Type B pancreatic cell (in vitro differentiated cells): ENCODE measurements at places on chromosomes 2 and 18. TPM values are rescaled to one million over a fixed set of nuclear protein-coding genes. Genes with fewer than 3 reads are reported as not detected.

- DNase-seq, result no peak
These were observed 209.3 kb downstream of the EIPR1 start for GRCh38 chr2:3168230-3168891.

DNA sequence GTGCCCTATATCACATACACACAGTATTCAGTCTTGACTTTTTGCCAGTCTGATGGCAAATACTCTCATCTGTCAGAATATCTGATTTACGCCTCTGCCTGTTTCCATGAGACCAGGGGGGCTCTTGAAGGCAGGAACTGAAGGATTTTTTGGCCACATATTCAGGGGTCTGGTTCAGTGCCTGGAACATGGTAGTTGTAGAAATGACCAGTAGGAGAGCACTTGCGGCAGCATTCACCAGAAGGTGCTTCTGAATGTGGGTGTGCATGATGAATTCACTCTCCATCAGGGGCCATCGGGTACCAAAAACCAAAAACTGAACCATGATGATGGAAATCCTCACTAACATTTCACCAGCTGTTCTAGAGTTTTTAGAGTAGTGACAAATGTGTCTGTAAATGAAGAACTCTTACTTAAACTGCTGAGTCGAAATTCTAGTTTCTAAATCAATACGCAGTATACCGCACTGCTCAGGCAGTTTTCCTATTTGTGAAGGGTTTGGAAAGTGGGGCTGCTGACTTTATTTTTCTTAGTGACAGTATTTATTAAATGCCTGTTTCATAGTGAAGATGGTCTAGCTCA lies 54.6 kb downstream of the MERTK start:
- no peak for DNase-seq

DNA sequence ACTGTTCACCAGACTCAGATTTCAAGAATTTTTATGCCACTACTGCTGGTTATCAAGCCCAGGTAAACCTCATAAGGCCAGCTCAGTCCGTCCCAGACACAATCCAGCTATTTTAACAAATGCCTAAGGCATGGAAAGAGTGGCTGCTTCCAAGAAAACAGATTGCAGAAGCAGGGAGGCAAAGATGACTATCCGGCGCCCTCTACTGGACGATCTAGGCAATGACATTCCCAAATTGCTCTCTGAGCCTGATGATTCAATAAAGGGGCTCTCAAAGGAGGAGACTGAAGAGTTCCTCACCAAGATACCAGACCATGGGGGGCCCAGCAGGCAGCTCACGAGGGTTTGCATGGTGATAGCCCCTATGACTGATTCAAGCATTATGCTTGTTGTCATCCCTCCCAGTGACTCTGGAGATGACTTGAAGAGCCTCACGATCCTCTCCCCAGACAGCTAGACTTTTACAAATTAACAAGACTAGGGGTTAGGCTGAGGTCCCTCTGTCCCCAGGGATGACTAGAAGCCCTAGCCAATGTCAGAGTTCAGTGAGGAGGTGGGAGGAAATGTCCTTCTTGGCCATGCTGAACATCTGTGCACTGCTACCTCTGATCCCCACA lies 25.0 kb downstream of the SERPINB8 start:
- no peak for DNase-seq

The SERPINB10 gene
- total RNA-seq, result not detected in 2 replicates

DNA sequence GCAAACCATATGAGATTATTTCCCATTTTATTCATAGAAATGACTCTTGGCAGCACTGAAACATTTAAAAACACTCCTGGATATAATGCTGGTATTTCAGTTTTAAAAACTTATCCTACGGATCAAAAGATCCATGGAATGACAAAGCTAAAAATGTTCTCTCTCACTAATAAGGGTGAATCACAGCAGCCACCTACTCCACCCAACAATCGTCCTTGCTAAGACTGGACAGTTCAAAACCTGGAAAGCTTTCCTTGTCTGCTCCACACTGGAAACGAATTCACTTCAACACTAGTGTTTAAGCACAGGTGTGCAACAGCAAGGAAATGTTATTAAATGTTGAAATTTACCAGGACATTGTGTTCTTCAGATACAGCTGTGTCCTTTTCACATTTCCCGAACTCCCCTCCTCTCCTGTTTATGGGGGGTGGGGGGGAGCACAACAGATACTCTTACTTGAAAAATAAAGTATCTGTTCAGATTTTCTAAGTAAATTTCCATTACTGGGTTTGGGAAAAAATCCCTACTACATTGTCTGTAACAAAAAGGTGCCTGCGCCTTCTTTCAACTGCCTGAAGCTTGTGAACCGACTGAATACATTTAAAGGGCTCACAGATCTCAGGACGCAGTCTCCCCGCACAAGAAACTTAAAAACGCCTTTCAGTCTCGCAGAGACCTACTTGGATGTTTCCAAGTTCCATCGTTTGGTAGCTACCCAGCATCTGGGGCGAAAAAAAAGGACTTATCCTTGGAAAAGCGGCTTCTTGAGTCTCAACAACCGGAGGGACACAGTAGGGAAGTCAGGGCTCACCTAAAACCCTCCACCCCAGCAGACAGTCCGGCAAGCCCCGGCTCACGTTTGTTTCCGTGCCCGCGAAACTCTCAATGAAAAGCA lies 1.3 kb downstream of the YWHAQ start:
- DNase-seq, result no peak

DNA sequence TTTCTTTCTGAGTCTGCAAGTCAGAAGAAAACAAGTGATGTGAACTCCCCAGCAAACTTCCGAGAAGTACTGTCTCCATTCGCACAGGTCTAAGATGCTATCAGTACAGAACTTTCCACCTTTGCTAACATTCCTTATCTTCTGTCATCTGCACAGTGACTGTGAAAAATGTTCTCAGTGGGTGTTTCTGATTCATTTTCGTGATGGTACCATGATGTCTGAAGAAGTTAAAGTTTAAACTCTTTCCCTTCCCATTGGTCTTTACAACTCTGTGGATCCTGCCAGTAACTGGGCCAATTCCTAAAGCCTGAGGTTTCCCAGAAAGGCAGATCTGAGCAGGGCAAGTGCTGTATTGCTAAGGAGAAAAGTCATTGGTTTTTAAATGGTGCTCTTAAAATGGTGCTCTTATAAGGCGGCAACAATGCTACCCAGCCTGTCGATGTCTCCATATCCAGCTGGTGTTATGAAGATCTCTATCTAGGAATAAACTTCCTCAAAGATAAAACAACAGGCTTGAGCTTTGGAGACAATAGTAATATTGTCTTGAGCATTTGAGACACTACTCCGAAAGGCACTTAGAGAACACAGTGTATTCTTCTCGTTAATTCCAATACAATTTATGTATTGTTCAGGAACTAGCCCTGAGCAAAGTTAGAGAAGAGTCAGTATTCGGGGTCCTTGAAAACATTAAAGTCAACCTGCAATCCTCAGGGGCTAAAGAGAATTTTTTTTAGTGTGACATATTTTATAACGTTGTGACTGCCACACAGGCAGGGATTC lies 232.3 kb downstream of the OSR1 start:
- no peak for DNase-seq

DNA sequence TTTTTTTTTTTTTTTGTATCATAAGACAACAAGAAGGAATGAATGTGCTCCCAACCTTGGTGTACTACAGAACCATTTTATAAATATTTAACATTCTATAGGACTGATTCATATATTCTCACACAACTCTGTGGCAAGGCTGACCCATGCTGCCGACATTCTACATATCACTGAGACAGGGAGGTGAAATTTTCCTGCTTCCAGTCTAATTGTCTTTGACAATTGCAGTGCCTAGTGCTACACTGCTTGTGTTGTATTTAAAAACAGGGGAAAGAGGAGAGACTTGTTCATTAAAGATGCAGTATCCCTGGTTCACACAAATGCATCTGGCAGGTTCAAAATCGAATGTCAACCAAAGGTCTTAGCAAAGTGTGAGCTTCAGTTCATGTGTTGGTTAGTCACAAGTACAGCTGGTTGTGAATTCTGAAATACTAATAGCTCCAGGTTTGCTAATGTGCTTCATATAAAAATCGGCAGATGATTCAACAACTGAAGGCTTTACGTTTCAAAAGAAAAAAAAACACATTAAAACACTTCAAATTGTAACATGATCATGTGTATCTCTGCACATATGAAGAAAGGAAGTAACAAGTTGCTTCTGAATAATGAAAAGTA lies 130.8 kb downstream of the FIGN start:
- DNase-seq, result no peak

DNA sequence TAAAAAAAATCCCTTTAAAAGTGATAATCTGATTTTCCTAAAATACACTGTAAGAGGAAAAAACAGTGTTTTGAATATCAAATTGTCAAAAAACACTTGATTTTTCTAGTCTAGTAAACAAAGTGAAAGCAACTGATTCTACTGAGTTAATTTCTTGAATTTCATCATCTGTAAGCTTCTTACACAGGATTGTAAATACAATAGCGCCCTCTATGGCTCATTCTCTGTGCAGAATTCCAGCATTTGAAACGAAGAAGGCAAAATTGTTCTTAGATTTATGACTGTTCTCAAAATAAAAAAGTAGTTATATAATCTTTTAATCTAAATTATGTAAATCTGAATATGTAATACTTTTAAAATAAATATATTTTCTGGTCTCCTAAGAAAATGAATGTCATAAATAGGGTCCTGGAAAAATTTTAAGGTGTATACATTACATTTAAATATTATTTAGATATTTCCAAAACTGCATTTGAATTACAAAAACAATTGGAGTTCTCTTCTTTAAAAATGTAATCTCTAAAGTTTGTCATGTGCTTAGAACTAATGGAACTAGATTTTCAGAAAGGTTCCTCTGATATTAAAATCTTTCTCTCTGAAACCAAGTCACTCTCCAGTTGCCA lies 176.9 kb upstream of the MC4R start:
- no peak for DNase-seq

The NDC80 gene
- 9.1 and 34.3 TPM in 2 replicates for total RNA-seq

DNA sequence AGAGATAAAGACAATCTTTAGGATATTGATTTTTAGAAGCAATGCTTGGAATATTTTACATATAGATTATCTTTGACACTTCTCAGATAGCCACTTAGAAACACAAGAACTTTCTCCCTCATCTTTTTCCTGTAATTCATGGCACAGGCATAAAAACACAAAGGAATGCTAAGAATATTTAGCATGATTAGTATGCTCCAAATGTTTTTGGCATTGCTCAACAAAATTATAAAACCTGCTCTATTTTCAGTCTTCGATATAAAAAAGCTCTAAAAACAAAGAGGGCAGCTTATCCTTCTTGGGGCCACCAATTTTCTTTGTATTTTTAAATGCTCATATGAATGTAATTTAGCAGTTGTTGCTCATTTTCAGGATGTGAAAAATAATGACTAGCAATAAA lies 90.8 kb downstream of the RAD51AP2 start:
- no peak for DNase-seq

DNA sequence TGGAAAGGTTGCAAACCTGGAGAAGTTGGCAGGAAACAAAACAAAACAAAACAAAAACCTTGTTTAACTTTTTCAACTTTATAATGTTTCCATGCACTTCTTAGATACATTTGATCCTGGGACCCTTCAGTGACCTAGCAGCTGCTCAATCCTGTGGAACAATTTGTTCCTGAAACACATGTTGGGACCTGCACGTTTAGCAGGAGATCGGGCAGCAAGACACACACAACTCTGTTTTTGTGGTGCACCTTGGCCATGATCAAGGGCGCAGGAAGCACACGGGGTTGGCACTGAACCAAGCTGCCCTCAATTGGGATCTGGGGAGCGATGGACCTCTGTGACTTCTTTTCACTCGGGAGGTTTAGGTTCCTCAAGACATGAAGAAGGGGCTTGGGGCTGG lies 268.7 kb downstream of the LOXHD1 start:
- no peak for DNase-seq

The DTNA gene
- total RNA-seq, result 8.6 and 23.6 TPM in 2 replicates

The SCYGR4 gene
- total RNA-seq, result not detected in 2 replicates

DNA sequence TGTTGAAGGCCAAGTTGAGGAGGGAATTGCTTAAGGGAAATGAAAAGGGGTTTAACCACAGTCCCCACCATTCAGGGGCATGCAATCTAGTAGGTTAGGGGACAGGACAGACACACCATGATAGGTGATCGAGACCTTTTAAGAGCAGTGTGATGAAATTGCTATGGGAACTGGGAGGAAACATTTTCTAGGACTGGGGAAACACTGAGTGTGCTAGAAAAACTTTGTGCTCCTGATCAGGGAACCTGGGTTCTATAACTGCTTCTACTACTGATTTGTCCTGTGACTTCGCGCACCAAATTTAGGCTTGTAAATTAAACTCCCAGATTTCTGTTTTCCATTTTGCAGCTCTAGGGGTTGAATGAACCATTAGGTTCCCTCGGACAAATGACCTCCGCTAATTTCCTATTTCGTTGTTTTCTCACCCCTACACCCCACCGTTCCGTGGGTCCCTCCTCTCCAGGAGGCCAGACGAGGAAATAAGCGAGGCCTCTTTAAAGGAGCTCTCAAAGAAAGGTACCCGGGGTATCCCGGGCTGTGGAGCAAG lies 371 bp upstream of the LCLAT1 start:
- DNase-seq, result no peak

DNA sequence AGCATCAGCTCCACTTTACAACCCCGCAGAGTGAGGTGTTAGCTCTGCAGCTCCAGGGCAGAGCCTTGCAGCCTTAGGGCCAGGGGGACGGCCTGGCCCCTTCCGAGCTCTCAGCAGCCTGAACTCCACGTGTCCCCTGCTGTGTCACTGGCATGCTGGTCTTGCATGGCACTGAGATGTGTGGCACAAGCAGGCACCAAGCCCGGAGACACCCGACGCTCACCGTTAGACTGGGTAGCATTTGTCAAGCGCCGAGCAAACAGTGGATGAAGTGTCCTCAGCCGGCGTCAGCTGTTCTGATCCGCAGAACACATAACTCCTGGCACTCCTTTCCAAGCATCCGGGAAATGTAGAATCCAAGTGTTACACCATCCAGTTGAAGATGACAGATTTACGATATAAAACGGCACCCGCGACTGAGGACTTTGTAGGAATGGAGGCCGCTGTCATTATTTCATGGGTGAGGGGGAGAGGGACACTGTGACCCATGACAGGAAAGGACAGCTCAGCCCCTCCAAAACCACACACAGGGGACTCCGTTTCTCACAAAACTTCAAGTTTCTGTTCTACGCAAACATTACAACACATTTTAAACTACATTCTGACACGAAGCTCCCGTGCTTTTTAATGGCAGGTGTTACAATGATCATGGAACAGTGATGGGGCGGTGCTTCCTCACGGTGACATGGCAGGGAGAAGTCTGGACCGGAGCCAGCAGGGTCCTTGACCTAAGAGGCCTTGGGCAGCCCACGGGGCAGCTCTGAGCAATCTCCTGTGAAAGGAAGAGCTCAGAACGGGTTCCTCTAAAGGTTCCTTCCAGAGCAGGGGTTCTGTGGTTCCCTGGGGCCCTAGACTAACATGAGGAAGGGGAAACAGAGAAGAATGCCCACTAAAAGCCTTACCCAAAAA lies 89.4 kb downstream of the HDAC4 start:
- DNase-seq, result peak; percentile 44

The ITGA4 gene
- 0.90 and 9.5 TPM in 2 replicates for total RNA-seq

GRCh38 chr2:159797225-159797542 lies 824 bp downstream of the CD302 start:
- DNase-seq, result no peak

The FHOD3 gene
- 3.8 and 5.3 TPM in 2 replicates for total RNA-seq

The TMEM169 gene
- 2.1 and 5.1 TPM in 2 replicates for total RNA-seq

- DNase-seq, result no peak
These were observed 1.3 kb downstream of the IFIH1 start for GRCh38 chr2:162317058-162317742.

The ANKRD53 gene
- total RNA-seq, result 0.55 and 0.72 TPM in 2 replicates

The FAM228B gene
- 14.4 and 20.4 TPM in 2 replicates for total RNA-seq

- no peak for DNase-seq
These were observed 109.4 kb downstream of the TANC1 start for GRCh38 chr2:159077869-159078268.

The RASGRP3 gene
- 0.94 and 1.1 TPM in 2 replicates for total RNA-seq

The FTCDNL1 gene
- total RNA-seq, result 0.95 and 1.3 TPM in 2 replicates

GRCh38 chr2:145226901-145227300 lies 707.0 kb upstream of the ZEB2 start:
- DNase-seq, result no peak

The RFX8 gene
- total RNA-seq, result 1.1 TPM in 1 of 2 replicates, not detected in the other
